Cardiac atrium fibroblast (primary cell): ENCODE measurements at places on chromosomes 7 and 10. TPM values are rescaled to one million over a fixed set of nuclear protein-coding genes. Genes with fewer than 3 reads are reported as not detected.

ATRNL1 gene
- under 0.01 and 0.16 TPM in 2 replicates for total RNA-seq

NUTM2E gene
- not detected in 2 replicates for total RNA-seq

OPN4 gene
- not detected in 2 replicates for total RNA-seq

MSMB gene
- not detected in 2 replicates for total RNA-seq
